HTR-8/SVneo (cell line): ENCODE measurements at places on chromosomes 4 and X.

GRCh38 chr4:91472046-91472445, 831.7 kb upstream of the GRID2 start:
- no peak for DNase-seq

GRCh38 chr4:6747294-6748051, 31.5 kb downstream of the BLOC1S4 start:
- no peak for DNase-seq

DNA sequence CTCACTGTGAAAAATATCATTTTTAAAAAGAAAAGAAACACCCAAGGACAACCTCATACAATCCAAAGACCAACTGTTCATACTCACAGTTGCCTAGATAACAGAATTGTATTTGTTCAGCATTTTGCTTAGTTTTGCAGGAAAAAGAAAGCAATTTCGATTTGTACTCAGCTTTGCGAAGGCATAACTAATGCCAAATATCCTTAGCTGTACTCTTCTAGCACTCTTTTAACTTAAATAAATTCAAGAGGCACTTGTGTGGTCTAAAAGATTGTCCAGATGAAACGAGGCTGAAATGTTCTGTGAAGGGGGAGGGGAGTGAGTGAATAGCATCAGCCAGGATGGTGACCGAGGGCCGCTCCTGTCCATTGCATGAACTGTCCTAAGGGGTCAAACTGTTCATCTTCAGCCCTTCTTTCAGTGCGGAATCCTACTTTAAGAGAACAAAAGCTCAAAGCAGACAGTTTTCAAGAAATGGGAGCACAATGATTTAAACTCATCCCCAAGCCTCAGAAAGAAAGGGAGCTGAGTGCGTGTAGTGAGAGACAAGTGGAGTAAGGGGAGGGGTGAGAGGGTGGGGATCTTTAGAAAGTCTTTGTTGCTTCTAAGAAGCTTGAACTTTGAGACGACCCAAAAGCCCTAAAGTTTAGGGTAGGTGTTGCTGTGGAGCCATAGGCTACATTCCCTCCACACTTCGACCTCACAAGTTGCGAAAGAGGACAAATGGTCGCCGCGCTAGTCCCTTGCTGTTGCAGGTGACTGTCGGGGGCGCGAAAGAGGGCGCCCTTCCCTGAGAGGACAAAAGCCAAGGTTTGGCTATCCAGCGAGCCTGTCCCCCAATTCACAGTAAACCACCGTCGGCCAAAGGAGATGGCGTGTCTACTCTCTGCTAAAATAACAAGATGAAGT, 4.0 kb upstream of the NEUROG2 start:
- no peak for DNase-seq

DNA sequence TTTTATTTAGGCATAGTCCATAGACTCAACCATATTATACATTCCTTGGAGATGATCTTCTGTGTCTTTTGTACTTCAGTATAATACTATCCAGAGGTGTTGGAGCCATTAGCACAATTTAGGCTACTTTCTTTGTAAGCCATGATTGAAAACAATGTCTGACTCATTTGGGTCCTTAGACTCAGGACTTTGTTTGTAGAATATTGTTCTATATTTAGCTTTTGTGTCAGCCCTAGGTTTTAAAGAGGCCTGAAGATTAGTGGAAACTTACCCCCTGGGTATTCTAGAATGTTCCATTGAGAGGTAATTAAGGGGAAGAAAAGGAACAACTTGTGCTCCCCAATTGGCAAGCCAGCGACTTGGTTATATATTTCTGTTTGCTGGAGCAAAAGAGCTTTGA, 145.2 kb upstream of the SCML1 start:
- DNase-seq: no peak
